ENCODE measurements at places on chromosomes 16 and 17.
A peak's percentile ranks its signal among the peaks of the same experiment; 100 is the strongest.

DNA sequence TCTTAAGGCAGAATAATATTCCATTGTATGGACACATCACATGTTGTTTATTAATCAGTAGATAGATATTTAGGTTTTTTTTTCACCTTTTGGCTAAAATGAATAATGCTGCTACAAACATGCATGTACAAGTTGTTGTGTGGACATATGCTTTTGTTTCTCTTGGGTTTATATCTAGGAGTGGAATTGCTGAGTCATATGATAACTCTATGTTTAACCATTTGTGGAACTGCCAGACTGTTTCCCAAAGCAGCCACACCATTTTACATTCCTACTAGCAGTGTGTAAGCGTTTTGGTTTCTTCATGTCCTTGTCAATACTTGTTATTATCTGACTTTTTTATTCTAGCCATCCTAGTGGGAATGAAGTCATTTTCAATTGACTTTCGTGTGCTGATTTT, 21.3 kb downstream of the CYLD start:
- no peak for DNase-seq

GRCh38 chr17:27276653-27277156, 17.2 kb upstream of the WSB1 start:
- DNase-seq, result no peak

DNA sequence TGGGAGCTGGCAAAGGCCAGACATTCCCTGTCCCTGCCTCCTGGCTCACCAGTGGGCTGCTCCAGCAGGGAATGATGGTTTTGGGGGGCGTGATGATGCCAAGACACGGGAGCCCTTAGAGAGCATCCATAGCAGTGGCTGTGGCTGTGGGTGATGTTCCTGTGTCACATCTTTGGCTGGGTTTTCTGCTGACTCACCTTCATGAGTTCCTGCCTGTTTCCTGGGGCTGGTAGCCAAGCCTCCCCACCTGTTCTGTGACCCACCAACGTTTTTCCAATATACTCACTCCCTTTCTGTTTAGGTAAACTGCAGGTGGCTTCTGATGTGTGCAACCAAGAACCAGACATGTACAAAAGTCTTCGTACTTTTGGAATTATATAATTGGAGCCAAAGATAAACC, 16.5 kb upstream of the NF1 start:
- DNase-seq, result no peak

GRCh38 chr16:89491974-89492687, 1.8 kb upstream of the ANKRD11 start:
- no peak for DNase-seq

GRCh38 chr16:68786685-68787418, 49.8 kb downstream of the CDH1 start:
- DNase-seq, result no peak

DNA sequence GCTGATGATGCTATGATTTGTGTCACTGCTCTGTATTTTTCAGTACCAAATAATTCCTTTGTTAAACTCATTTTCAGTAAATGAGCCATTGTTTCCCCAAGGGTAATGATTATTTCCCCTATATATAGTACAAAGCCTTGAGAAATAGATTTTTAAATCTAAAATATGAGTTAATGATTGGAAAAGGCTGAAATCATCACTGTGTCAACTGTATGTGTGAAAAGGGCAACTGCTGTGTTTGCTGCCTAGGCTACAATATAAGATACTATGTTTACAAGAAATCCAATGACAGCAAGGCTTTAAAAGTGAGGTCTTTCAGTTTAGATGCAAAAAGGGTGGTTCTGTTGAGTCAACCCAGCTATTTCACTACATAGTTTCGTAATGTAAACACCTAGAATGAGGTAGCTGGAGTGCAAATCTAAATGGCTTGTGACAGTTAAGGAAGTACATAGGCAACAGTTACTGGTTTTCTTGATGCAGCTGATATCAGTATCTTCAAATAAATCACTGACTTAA, 15.3 kb downstream of the NLK start:
- no peak for DNase-seq

- peak; percentile 51 for DNase-seq
These were observed 363.7 kb downstream of the SNX29 start for GRCh38 chr16:12340151-12340733.

GRCh38 chr16:88019821-88020515, 68.7 kb downstream of the BANP start:
- no peak for DNase-seq

- DNase-seq, result no peak
These were observed 1417.0 kb upstream of the CDH8 start for GRCh38 chr16:63453261-63453660.

- no peak for DNase-seq
These were observed 205.4 kb downstream of the COPRS start for GRCh38 chr17:31653691-31654090.

Data from activated naive CD4-positive, alpha-beta T cell treated with anti-CD3 and anti-CD28 coated beads, Interleukin-2, amount 10 ng/mL, durations not matched to agents 7 days and 5 days (primary cell).